ENCODE measurements at places on chromosomes 16 and 17.

GRCh38 chr17:33511670-33512069, 218.6 kb upstream of the ASIC2 start:
- DNase-seq, result no peak

- no peak for DNase-seq
These were observed 52.9 kb downstream of the NF1 start for GRCh38 chr17:31147507-31148202.

DNA sequence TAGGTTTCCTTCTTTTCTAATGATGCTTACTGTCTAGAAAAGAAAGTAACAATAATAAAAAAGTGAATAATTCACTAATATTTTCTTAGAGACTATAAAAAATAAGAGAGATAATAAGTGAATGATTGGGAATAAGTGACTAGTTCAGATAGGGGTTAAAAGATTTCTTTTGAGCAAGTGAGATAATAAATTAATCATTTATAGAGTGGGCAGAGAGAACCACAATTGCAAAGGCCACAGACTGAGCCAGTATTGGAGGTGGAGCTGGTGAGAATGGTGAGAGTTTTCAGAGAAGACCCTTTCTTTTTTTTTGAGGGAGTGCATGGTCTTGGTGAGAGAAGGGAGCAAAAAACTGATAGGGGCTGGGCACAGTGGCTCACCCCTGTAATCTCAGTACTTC, 159.1 kb upstream of the SALL1 start:
- DNase-seq, result no peak

DNA sequence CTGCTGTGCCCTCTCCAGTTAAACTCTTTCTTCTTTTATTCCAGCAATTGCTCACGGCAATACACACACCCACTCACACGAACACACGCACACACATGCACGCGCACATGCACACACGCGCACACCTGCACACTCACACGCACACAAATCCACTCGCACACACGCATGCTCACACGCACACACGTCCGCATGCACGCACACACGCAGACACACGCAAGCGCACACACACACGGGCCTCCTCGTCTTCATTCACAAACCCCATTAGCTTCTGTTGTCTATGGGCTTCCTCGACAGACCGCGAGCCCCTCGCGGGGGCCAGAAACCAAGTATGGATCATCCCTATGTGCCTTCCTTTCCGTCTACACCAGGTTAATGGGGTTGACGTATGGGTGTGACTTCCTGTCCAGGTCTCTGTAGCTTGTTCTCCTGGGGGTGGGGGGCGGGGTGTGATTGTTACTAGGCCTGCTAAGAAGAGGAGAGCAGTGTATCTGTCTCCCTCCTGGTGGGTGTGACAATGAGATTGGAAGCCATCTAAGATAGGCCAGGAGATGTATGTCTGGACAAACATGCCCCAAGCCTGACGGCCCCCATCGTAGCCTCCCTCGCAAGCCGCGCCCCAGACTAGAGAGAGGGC, 670 bp upstream of the CTF1 start:
- no peak for DNase-seq

GRCh38 chr17:79675413-79675725, 55.4 kb upstream of the ENPP7 start:
- DNase-seq, result no peak

DNA sequence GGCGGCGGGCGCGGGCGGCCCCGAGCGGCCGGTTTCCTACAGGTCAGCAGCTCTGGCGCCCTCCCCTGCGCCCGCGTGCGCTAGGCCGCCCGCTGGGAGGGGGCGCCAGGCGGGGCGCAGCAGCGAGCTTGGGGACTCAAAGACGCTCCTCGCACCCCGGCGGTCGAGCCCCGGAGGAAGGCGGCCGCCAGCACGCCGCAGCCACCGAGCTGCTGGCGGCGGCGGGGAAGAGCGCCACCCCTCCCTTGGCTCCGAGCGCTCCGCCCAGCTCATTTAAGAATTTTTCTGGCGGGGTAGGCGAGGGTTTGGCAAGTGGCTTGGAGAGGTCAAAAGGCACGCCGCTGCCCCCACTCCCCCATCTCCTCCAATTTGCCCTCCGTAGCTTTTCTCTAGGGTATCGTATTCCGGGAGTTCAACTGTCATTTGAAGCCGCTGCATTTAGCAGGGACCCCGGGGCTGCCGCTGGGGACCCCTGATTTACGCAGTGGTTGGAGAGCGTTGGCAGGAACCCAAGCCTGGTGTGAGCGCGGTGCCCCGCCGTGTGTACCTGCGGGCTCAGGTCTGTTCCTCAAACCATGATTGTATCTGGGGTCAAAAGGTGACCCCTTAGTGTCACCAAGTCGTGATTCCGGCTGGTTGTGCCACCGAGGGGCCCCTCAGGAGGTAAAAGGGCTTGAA, 59.5 kb upstream of the GSE1 start:
- no peak for DNase-seq

DNA sequence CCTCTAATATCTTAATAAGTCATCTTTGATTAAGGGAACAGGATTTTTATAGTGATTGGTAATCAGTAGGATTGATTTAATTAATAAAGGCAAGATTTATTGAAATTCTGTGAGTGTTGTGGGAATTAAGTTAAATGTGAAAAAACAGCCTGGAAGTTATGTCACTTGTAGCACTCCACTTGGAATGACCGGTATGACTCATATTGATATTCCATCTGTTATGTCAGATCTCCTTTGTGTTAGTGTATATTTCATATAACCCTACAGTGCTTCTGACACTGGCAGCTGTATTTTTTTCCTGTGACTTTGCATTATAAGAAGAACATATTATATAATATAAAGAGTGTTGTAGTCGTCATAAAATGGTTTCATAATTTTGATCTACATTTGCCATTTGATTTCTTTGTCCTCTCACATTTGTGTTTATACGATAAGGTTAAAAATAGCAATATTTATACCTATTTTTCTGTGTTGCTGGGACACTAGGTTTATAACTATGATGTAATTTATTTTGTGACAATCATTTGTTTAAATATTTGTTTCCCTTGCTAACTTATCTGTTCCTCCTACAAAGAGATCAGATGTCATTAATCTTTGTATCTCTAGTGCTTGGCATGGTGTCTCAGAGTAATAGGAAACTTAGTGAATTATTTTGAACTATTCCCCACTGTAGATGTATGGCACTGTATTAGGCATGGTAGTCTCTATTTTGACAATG, 249.0 kb downstream of the BCAS3 start:
- no peak for DNase-seq

DNA sequence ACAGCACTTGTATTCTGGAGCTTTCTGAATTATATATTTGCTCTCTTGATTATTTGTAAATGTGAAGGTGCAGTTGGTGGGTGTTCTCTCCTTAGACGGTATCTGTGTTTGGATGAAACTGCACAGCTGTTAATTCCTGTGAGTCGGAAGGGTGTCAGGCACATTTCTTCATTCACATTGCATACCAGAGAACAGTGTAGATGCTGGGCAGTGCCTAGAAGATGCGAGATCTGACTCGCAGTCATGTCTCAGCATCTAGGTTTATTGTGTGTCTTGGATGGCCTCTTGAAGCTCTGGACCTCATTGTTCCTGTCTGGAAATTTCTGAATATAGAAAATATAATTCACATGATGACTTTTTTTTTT, 61.2 kb downstream of the CLEC16A start:
- no peak for DNase-seq

- DNase-seq, result no peak
These were observed 113.3 kb downstream of the AATF start for GRCh38 chr17:37062021-37062420.

DNA sequence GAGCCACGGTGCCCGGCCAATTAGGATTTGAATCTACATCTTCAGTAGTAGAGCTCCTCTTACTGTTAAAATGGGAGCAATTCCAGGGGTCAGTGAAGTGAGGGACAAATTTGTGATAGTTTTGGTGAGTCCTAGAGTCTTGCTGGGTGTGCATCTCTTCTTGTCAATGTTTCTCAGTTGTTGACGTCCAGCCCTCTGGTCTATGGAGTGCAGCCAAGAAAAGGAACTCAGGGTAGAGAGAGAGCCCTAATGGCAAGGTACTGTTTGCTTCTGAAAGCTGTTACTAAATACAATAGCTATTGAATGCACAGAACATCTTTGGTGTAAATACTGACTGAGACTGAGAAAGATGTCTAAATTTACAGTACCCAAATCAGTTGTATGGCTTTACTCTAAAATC, 282.5 kb upstream of the SALL1 start:
- DNase-seq, result no peak

DNA sequence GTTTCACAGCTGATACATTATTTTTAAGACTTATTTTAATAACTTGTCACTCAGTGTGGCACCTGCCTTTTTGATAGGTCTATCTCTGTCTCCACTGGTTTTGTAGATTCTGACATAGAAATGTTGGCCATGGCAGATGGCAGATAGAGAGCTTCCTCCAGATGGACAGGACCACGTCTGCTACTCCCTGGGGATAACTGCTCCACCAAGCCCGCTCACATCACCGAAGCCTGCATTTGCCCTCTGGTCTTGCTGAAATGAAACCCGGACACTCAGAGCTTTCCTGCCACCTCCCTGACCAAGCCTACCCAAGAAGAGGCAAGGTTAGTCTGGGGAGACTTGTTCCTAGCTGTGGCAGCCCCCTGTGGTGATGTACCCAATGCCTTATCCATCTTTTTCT, 16.4 kb upstream of the HAP1 start:
- DNase-seq, result no peak

DNA sequence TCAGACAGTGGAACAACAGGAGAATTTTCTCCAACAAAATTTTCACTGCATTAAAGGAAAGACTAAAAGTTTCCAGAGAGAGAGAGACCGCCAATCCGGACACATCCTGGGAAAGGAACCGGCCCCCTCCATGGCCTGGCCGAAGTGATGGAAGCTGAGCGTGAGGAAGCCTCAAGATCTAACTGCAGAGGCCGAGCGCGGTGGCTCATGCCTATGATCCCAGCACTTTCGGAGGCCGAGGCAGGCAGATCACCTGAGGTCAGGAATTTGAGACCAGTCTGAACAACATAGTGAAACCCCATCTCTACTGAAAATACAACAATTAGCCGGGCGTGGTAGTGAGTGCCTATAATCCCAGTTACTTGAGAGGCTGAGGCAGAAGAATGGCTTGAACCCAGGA, 3.9 kb downstream of the CTRB2 start:
- no peak for DNase-seq

GRCh38 chr17:40557531-40558299, 7.6 kb downstream of the CCR7 start:
- DNase-seq, result no peak

- DNase-seq, result no peak
These were observed 206.4 kb downstream of the ENGASE start for GRCh38 chr17:79280866-79281572.

GRCh38 chr17:17125136-17126084, 80.7 kb downstream of the PLD6 start:
- no peak for DNase-seq

DNA sequence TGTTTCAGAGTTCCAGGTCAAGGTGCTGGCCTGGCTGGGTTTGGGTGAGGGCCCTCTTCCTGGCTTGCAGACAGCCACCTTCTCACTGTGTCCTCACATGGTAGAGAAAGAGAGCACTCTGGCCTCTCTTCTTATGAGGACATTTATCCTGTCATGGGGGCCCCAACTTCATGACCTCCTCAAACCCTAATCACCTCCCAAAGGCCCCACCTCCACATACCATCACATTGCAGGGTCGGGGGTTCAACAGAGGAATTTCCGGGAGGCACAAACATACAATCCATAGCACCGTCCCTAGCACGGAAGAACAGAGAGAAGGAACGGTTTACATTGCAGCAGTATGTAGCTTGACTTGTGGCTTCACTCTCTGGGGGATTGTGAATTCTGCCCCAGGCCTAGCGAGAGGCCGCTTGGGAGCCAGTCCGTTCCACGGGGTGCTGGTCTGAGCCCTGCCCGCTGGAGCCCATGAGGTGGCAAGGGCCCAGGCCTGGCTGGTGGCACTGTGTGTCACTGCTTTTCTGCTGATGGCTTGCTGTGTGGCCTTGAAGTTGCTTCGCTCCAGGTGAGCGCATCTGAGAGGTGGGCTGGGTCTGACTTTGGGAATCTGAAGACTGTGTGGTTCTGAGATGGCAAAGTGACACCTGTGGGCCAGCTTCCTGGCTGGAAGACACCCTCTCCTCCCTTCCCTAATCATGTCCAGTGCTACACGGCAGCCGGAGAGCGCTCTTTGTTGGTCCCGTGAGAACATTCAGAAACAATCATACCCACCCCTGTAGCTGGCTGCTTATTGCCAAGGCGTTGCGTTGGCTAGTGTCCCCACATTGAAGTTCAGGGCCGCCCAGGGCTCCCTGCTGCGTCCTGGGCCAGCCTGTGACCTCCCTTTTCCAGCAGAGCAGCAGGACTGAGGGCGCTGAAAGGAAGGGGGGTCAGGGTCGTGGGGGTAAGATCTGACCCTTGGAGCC, 98.3 kb downstream of the CMIP start:
- DNase-seq, result no peak

DNA sequence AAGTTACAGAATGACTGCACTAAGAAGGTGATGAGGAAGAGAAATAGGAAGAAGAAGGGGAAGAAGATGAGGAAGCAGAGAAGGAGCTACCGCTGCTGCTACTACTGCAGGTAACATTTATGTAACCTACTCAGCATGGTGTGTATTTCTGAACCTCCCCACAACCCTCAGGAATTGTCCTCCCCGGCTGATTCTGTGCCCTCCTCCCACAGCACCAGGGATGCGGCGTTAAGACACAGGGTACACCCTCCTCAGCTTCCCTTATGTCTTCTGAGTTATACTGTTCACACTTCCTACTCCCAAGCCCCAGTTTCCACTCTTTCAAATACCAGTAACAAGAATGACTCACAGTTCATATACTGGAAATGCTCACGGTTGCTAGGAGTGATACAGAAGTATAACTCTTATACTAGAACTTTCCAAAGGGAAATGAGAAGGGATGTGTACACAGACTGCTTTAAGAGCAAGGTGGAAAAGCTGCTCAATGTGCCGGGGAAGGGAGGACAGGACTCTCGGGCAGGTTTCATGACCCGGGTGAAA, 224.5 kb upstream of the PSMD7 start:
- no peak for DNase-seq

- DNase-seq, result no peak
These were observed 49.8 kb downstream of the SHISA6 start for GRCh38 chr17:11290814-11291213.

DNA sequence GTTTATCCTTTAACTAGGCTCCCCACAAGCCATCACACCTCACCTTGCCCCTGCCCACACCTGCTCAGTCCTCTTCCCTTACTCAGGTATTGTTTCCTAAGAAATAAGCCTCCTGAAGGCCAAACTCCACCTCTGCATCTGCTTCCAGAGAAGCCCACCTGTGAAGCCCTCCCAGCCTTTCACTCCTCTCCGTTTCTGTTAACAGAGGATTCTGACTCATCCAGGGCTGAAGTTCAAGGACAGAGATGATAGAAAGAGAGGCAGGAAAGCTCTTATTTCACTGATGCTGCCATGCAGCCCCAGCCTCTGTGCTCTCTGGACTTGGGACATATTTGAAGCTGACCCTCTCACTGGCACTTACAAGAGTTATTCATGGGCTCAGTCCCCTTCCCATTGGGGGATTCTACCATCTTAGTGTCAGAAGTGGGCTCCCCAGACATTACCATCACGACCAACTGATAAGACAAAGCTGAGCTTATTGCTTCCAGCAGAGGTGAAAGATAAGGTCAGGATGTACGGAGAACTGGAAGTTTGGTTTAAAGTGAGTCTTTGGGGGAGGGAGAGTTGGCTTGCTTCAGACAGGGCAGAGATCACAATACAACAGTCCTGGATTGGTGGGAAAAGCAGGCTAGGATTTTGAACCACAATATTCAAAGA, 35.3 kb upstream of the XYLT2 start:
- DNase-seq, result no peak

- DNase-seq, result no peak
These were observed 8.9 kb downstream of the BAIAP2 start for GRCh38 chr17:81043725-81044427.

GRCh38 chr17:83181991-83182619, 102.7 kb downstream of the METRNL start:
- peak; percentile 2 for DNase-seq

Data from activated T-helper 1 cell treated with anti-CD3 and anti-CD28 coated beads, Interleukin-2, amount 50 U/mL, for 16 hours (primary cell).